ENCODE measurements at places on chromosomes 7 and 10.

DNA sequence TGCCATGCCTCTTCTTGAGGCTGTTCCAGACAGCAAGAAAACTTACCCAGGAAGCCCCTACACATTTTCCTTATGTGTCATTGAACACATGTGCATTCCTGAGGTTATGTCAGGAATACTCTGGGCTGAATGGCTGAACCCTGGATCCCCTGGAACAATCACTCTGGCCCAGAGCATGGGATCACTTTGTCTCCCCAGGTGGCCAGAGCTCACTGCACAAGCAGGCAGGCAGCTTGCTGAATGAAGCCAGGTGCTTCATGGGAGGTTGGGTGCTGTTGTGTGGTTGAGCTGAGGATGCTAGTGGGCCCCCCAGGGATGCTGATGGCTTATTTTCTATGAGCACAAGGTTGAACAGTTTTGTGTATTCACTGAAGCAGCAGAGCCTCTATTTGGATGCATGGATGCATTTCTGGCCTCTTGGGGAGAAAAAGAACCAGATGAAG, 54.7 kb upstream of the NPTX2 start:
- no peak for DNase-seq

- no peak for DNase-seq
Measured at GRCh38 chr7:148959726-148960125, 68.6 kb downstream of the PDIA4 start.

- DNase-seq = no peak
Measured at GRCh38 chr10:124534826-124535601, 73.4 kb downstream of the LHPP start.

DNA sequence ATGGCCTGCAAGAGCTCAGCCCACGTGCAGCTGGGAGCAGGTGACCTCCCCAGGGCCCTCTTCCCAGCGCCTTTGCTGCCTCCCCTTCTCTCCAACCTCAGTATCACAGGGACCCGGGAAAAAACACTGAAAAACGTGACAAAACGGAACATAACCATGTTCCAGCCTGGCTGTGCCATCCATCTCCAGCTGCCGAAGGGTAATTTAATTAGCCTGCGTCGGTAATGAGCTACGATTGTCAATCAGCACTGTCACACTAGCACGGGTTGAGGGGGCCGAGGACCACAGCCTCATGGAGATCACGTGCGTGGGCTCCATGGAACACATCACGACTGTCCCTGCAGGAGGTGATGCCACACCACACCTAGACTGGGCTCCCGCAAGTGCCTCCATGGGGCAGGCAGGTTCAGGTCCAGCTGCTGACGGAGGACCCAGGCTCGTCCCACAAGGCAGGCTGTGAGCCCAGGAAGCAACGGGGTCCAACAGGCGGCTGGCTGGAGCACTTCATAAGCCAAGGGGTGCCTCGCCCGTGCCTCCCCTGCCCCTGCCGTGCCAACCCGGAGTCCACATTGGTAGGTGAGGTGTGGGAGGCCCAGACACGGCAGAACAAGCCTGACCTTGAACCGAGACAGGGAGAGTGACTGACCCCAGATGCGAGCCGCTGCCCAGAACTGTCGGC, 199.5 kb downstream of the ELFN1 start:
- no peak for DNase-seq

- no peak for DNase-seq
Measured at GRCh38 chr10:31871266-31872065, 57.2 kb downstream of the ARHGAP12 start.

All from GM13976 (cell line).